Right renal pelvis (tissue), 4 donors: ENCODE measurements at places on chromosomes 1 and 21. TPM values are rescaled to one million over a fixed set of nuclear protein-coding genes. Genes with fewer than 3 reads are reported as not detected.

DNA sequence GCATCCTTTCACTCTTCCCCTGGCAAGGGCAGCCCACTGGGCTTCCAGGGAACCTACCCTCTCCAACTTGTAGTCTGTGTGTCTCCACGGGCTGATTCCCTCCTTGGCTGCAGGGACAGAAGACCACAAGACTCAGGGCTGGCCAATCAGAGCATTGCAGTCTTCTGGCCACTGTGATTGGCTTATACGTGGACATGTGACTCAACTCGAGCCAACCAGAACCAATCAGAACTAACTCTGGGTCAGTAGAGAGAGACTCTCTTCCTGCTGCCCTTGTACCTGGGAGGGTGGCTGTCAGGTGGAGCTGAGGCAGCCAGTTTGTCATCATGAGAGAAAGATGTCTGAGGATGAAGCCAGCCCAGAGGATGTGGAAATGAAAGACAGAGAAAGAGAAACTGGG, 64.0 kb downstream of the DHRS3 start:
- DNase-seq, result no peak

GRCh38 chr1:111222308-111223125, 5.0 kb upstream of the CHI3L2 start:
- no peak for DNase-seq

- DNase-seq, result no peak
Observed at GRCh38 chr1:26094677-26095383, 16.8 kb upstream of the PDIK1L start.

- no peak for DNase-seq
Observed at GRCh38 chr1:20052386-20052785, 17.6 kb upstream of the PLA2G5 start.

The TFF3 gene
- 3.7 TPM for polyA plus RNA-seq
